Fibroblast of mammary gland (primary cell): ENCODE measurements at places on chromosomes 4 and X.

GRCh38 chr4:67549123-67549522, 3.8 kb upstream of the CENPC start:
- DNase-seq = peak; percentile 45

GRCh38 chr4:1044469-1045192, 33.2 kb downstream of the FGFRL1 start:
- peak; percentile 22 for DNase-seq

- DNase-seq = no peak
Observed at GRCh38 chrX:144612076-144612475, 635.2 kb upstream of the SPANXN1 start.

DNA sequence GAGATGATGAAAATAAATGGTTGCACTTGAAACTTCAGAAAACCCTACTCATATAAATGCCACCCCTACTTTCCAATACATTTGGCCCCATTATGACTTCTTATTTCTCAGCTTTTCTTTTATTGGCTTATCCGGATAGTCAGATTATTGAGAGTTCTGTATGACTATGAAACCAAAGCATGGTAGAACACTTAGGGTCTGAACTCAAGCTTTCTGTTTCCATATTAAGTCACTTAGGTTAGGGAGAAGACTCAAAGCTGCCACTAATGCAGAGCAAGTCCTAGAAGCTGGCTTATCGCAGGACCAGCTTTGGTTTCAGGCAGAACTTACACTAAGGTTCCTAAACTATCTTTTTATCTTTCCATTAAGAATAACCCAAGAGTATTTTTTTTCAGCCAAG, 229.9 kb upstream of the CPEB2 start:
- no peak for DNase-seq

DNA sequence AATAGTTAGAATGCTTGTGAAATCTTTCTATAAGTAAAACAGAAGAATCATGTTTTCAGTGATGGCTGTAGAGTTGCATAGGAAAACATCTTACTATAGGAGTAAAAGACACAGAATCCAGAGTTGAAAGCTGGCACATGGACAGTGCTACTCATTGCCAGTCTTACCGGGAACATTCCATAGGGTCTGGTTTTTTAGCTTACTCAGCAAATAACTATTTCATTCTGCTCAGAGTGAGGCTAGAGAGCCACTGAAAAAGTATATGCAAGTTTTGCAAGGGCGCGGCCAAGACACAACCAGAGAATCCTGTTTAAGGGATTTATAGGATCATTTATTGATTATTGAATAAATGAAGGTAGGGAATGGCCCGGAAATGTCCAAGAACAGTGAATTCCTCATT, 60.3 kb downstream of the MTHFD2L start:
- peak; percentile 11 for DNase-seq

- DNase-seq = no peak
Observed at GRCh38 chr4:13605330-13605729, 22.2 kb downstream of the BOD1L1 start.

- DNase-seq = no peak
Observed at GRCh38 chr4:35459045-35459444, 785.3 kb downstream of the ARAP2 start.

- no peak for DNase-seq
Observed at GRCh38 chrX:118528071-118528737, 32.6 kb downstream of the DOCK11 start.

DNA sequence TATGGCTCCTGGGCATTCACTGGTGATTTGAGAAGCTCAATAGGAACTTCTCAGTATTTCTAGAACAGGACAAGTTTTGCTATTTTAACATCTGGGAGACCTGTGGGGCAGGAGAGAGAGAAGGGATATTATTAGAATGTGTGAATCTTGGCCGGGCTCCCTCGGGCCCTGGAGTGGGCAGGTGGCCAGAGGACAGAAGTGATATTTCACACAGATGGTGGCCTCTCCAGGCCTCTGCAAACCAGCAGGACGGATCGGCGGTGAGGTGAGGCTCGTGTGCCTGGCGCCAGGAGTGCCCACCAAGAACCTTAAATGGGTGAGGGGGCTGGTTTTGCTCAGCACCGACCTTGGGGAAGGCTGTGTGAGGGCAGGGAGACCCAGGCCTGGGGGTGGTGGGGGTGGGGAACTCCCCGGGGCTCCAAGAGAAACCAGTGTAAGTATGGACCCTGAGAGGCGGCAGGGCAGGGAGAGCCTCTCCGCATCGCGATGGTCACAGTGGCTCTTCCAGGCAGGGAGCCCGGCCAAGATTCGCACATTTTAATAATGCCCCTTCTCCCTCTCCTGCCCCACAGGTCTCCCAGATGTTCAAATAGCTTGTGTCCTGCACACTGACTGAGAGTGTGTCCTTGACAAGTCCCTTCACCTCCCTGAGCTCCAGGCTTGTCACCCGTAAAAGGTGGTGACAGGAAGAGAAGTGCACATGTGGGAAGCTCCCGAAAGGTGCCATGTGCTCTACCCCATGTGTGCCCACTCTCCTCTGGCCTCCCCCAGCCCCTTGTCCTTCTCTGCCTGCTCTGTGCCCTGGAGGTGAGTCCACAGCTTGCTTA, 64.9 kb downstream of the SORCS2 start:
- no peak for DNase-seq

- peak; percentile 14 for DNase-seq
Observed at GRCh38 chr4:37780444-37781130, 45.9 kb upstream of the PGM2 start.

- DNase-seq = peak; percentile 8
Observed at GRCh38 chrX:93538575-93538974, 134.8 kb downstream of the NAP1L3 start.

DNA sequence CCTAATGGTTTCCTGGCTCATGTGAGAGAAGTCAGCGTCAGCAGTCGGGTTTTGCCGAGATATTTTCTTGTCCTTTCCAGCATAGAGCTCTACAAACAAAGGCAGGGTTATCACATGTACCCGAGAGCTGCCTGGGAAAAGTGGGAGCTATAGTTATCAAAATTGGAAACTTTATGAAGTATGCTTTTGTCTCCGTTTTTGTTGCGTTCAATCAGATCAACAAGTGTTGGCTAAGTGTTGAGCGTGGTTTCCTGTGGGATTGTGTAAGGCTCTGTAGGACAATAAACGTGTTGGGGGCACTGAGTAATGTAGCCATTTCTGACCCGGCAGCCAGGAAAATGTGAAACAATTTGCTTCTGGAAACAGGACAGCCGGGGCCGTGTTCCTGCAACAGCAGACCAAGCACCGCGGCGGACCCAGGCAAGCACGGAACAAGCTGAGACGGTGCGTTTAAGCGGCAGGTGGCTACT, at the start of gene BMX:
Gene BMX (plus strand): TSS at position 311 of the 470 bp plus-strand sequence. CDS start 7,547 bp downstream, outside the sequence.
- peak; percentile 13 for DNase-seq

DNA sequence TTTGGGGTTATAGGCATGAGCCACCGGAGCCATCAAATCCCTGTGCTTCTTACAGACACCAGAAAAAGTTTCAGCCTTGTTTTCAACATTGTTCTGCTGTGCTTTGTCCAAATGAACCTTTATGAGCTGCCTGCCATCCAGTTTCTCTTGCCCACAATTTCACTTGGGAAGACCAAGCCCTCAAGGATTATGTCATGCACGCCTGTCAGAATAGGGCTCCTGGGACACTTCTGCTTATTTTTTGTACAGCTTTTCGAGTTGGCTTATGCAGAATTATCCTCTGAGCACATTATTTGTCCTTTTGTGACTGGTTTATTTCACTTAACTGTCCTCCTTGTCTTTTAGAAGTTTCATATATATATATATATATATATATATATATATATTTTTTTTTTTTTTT, 16.2 kb downstream of the UBE2K start:
- DNase-seq = no peak

GRCh38 chrX:46912603-46913491, 626 bp downstream of the JADE3 start:
- peak; percentile 26 for DNase-seq

DNA sequence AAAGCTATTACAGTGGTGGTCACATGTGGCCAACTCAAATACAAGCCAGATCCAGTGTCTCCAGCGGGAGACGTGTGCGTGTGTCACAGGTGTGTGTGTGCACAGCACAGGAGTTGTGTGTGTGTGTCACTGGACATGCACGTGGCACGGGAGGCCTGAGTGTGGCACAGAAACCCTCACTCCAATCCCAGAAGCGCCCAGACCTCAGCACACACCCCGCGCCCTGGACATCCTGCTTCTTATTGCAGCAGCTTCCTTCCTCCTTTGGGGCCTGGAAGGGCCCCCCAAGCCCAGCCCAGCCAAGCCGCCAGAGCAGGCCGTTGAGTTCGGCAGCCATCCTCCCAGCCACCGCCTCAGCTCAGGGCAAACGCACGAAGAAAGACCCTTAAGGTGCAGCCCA, 37.9 kb downstream of the ACOX3 start:
- DNase-seq = no peak

DNA sequence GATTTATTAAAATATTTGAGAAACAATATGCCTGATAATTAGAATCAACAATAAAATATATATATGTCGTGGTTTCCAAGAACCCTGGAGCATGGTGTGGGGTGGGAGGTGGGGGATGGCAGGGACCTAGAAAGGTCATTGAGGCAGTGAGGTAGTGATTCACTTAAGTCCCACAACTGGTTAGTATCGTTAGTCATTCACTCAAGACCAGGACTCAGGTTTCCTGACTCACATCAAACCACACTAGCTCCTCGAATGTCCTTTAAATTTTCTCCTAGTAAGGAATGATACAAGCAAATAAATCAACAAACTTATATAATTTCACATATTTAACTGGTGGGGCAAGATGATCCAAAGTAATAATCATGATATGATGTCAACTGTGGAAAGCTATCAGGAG, 158.8 kb upstream of the AADAT start:
- peak; percentile 33 for DNase-seq

DNA sequence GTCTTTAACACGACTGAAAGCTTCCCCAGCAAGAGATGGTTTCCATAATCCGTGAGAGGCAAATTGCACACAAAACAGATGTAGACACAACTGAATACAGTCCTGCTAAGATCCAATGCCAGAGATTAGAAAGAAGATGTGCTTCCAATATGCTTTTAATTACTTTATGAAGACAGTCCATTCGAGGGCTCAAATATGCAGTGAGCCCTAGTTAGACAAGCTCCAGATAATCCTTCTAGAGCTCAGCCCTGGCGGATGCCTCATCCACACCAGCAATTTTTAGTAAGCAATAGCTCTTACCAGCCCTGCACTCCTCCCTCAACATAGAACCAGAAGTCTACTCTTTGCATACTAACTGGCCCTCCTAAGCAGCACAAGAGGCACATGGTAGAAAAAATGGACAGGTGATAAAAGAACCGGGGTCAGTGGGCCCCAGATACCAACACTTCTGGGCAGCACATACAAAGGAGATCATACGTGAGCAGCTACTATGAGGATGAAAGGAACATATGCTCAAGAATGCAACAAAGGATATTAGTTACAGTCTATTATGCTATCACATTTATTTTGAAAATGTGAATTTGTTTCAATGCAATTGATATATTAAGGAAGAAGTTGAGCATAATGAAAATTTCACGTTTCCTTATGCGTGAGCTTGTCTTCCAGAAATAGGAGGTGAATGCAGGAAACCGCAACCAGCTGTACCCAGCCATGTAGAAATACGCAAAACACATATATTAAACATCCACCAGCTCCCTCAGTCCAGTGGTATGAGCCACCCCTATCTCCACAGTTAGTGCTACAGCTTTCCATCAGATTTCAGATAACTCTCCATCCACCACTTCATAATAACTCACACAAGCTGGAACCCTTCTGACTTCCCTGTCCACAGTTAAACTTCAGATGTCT, 34.3 kb downstream of the GPC4 start:
- no peak for DNase-seq

GRCh38 chr4:28548136-28548535, 1687.5 kb downstream of the STIM2 start:
- peak; percentile 28 for DNase-seq
